ENCODE measurements at places on chromosomes 7 and 10.

GRCh38 chr10:127991543-127992255, 84.8 kb downstream of the PTPRE start:
- no peak for DNase-seq

GRCh38 chr7:157401567-157402387, 65.0 kb downstream of the DNAJB6 start:
- DNase-seq: no peak

DNA sequence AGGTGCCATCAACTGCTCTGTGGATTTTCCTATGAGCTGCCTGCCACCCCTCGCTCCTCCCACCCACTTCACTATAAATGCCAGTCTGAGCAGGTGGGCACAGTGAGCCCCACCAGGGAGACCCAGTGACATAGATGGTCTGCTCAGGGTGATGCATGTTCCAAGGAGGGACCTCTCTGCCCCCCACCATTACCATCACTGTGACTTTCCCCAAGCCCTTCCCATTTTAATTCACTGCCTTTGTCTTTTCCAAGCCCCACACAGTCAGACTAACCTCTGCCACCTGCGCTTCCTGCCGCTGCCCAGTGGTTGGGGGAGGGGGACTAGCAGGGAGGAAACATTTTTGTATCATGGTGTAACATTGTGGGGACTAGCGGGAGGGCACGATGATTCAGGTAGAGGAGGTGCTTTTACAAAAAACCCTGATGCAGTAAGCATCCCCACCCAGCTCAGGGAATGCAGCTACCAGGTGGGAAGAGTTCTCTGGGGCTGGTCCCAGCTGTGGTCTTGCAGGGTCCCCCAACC, 24.6 kb downstream of the PRSS2 start:
- no peak for DNase-seq

- DNase-seq: no peak
Measured at GRCh38 chr7:71527213-71527612, 395.3 kb downstream of the GALNT17 start.

GRCh38 chr7:1275451-1276381, 43.0 kb downstream of the UNCX start:
- no peak for DNase-seq

DNA sequence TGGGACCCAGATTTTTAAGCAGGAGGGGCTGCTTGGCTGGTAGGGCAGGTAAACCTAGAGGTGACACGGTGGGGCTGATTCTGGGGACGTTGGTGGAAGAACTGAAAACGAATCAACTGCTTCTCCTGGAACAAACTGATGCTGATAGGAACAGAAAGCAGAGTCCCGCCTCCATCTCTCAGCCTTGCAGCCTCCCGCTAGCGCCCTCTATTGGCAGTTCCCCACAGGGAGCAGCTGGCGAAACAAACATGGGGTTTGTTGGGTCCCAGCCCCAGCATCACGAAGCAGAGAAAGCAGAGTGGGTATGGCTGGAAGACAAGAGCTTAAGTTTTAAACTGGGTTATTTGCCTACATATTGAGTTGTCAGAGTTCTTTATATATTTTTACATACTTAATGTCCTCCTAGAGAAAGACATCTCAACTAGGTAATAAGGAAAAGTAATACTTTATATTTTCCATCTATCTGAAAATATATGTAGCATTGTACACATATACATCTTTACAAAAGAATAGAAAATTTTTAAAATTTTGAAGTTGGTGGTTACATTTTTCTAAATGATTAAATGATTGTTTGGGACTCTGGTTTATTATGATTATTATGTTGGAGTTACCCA, 42.3 kb upstream of the FOXI2 start:
- DNase-seq: no peak

DNA sequence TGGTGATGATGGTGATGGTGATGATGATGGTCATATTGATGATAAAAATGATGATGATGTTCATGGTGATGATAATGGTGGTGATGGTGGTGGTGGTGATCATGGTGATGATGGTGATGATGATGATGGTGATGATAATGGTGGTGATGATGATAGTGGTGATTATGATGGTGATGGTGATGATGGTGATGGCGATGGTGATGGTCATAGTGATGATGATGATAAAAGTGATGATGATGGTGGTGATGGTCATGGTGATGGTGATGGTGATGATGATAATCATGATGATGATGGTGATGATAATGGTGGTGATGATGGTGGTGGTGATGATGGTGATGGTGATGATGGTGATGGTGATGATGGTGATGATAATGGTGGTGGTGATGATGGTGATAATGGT, 478.7 kb downstream of the TYW1 start:
- no peak for DNase-seq
